Kasumi-1 (cell line): ENCODE measurements at places on chromosomes 2 and 18.
A peak's percentile ranks its signal among the peaks of the same experiment; 100 is the strongest.

DNA sequence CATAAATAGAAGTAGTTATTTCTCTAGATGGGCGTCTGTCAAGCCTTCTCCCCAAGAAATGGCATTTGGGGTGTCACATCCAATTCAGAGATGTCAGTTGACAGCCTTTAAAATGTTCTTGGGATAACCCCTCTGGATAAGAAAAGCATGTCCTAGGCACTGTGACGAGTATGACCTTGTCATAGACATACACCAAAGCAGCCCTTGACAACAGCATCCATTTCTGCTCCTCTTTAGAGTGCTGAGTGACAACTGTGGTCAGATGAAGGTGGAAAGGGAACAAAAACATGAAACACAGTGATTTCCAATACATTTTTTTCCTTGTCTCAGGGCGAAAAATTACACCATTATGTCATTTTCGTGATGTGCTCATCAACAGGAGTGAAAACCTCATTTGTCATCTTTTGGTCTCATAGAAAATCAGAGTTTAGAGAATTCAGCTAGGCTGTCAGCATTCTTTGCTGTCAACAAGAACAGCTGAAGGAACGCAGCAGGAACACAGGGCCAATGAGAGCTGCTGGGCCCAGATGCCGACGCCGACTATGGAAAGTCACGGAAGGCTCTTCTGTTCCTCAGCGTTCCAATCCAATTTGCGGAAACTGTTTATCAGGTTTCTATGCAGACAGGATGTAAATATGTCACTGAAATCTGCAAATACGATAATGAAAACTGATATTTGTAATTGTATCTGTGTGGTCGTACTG lies 193.2 kb downstream of the ICOS start:
- DNase-seq = no peak

- peak; percentile 53 for DNase-seq
Measured at GRCh38 chr18:24514439-24514838, 54.0 kb downstream of the HRH4 start.

DNA sequence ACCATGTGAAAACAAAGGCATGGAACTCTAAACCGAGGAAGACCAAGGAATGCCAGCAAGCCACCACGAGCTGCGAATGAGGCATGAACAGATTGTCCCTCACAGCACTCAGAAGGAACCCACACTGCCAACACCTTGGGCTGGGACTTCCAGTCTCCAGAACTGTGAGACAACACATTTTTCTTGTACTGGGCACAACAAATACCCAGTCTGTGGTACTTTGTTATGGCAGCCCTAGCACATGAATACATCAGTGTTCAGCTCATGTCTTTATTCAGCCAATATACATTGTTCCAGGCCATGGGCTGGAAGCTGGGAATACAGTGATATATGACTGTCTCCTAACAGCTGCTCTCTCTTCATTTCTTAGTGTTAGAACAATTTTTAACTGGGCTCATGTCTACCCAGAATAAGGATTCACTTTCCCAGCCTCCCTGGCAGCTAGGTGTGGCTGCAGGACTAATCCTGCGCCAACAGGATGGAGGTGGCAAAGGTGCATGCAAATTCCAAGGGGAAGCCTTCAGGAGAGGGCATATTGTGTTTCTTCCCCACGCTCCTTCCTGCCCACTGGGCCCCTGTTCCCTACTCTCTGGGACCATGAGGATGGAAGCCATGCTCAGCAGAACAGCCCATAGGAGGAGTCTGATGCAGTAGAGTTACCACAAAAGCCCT lies 59.6 kb downstream of the STPG4 start:
- no peak for DNase-seq

DNA sequence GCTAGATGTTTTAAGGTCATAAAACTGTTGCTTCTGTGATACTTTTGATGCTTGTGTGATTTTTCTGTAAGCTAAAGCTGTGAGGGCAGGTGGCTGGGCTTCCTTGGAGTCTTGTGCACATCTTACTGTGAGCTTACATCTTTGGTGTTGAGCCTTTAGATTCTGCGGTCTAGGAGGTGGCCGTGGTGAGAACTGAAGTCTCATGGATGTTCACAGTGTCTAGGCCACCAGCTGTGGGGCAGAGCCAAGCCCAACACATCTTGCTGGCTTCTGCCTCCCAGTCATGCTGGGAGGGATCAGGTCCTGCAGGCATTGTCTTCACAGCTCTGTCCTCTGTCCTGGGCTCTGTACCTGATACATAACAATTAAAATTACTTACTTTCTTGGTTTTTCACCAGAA lies 219.7 kb upstream of the HS6ST1 start:
- DNase-seq = no peak

GRCh38 chr18:47594621-47595086 lies 335.8 kb downstream of the SMAD2 start:
- DNase-seq = no peak

- DNase-seq = no peak
Measured at GRCh38 chr2:197042739-197043196, 116.3 kb upstream of the PGAP1 start.

DNA sequence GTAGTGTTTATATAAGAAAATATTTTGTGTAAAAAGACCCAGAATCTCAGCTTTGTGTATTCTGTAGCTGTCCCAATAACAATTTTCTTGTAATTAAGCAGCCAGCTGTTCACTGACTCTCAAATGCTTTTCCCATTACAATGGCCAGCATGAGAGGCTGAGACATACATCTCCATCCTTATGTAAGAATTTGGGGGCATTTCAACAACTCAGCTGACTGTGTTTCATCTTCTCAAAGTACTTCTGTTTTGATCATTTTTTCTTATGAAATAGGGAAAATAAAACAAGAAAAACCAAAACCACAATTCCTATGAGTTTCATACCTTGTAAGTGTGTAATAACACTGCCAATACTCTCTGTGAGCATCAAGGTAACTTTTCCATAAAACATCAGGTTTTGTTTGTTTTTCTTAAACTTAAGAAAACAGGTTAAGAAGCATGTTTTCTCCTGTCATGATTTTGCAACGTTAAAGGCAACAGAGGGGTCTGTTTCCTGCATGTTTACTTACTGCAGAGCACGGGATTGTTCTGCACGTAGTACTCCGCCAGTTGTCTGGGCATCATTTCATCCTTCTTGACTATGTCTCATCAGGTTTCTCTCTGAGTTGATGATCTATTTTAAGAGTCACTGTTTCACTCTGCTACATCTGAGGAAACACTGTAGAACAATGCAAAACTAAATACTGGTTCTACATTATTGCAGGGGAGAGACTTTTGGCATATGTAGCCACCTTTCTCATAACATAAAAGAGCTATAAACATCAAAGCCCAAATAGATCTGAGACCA lies 62.9 kb upstream of the CYRIA start:
- DNase-seq = no peak

- no peak for DNase-seq
Measured at GRCh38 chr2:197250084-197250397, 60.5 kb downstream of the ANKRD44 start.
